ENCODE measurements at places on chromosomes 11 and 22.

DNA sequence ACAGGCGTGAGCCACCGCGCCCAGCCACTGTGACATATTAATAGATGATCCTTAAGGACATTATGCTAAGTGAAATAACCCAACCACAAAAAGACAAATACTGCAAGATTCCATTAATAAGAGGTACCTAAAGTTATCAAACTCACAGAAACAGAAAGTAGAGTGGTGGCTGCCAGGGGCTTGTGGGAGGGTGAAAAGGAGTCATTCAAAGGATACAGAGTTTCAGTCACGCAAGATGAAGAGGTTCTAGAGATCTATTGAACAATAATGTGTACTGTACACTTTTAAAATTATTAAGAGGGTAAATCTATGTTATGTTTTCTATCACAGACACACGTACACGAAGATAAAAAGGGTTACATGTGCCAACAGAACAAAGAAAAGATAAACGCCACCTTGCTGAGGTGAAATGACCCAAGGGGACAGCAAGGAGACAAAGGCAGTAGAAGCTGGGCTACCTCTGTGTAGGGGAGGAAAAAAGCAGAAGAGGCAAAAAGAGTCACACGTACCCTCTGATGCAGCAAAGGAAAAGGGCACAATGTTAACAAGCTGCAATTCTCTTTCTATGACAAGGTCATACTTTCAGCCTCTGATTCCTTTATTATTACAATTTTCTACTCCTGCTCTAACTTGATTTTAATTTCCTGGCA is 65.3 kb downstream of the AMBRA1 start:
- DNase-seq: no peak

DNA sequence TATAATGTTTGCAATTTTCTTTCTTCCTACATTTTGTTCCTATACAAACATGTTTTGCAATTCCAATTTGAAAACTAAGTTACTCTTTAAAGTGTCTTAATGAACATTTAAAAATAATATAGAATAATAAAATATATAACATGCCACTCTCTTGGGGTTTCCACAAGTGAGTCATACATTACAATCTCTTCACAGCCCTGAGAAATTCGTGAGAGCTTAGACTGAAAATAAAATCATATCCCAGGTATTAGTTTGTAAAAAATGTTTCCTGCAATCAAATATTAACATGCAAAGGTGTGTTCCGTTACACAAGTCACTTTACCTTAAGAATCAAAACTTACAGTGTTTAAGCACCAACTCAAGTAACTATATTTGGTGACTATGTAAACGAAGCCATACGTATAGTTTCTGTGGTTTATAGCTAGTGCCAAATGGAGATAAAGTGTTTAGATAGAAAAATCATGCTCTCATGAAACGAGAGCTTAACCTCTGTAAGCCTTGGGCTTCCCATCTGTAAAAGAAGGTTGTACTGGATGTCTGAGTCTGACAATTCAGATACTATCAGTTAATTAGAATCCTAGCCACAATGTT is 253.6 kb upstream of the ANO3 start:
- DNase-seq: no peak

- DNase-seq: no peak
Measured at GRCh38 chr11:74035264-74035663, 26.4 kb upstream of the UCP3 start.

DNA sequence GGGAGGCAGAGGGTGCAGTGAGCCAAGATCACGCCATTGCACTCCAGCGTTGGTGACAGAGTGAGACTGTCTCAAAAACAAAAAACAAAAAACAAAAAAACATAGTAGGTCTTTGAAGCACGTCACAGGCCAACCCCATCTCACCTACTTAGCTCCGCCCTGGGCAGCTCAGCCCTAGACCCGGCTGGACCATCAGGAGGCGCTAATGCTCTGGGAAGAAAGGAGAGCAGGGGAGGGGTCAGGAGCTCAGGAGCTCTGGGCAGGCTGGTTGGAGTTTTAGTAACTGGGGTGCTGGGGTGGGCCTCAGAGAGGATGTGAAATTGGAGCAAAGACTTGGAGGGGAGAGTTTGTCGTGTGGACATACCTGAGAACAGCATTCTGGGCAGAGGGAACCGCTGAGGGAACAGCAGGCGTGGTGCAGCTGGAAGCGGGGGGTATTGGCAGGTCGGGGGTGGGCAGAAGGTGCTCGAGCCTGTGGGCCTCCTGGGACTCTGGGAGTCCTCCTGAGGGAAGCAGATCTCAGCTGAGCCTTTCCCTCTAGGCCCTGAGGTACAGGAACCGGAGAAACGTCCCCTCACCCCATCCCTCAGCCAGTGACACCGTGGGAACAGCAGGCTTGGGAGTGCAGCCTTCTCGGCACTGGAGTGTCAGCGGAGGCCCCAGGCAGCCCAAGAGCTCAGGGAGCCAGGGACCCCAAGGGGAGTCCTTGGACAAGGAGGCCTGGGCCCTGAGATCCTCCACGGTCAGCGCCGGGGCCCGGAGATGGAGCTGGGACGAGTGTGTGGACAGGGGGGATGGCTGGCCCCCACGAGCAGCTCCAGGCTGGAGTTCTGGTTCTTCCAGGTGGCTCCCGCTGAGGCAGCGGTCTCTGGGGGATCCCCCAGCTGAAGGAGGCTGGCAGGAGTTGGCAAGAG is 2.2 kb upstream of the RPS6KA4 start:
- peak; percentile 43 for DNase-seq

DNA sequence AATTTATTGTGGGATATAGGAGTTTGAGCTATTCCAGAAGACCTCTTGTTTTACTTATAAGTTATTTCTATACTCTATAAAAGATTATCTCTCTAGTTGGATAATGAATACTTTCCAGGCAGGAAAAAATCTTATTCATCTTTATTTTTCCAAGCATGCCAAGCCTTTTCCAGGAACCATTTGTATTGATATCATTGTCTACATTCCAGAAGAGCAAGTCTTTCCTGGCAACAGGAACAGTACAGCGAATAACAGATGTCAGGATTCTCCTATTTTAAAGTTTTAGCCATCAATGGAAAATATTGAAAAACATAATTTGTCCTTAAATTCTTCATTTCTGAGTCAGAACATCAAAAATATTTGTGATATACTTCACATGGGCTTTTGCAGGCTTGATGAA is 5.2 kb upstream of the NXPE1 start:
- no peak for DNase-seq

GRCh38 chr11:133710681-133711240 is 134.6 kb downstream of the SPATA19 start:
- no peak for DNase-seq

DNA sequence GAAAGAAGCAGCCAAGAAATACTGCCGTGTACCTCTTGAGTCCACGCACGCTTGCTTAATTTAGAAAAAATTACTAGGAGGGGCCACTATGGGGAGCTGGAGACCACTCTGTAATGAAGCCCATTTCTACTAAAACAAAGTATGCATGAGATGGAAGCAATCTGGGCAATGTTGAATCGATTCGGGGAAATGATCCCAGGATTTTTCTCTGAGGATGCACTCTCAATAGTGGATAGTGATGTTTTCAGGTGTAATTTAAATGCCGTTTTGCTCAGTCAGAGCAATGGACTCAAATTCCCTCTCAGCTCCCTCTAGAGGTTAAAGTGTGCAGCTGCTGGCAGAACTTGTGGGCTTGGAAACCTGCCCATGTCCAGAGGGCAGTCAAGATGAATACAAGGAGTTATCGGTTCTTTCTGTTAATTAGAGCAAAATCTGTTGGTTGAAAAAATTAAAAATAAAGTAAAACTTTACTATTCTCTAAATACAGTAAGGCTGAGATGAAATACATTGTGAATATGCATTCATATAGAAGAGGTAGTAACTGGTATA is 64.1 kb downstream of the ME3 start:
- DNase-seq: peak; percentile 79

DNA sequence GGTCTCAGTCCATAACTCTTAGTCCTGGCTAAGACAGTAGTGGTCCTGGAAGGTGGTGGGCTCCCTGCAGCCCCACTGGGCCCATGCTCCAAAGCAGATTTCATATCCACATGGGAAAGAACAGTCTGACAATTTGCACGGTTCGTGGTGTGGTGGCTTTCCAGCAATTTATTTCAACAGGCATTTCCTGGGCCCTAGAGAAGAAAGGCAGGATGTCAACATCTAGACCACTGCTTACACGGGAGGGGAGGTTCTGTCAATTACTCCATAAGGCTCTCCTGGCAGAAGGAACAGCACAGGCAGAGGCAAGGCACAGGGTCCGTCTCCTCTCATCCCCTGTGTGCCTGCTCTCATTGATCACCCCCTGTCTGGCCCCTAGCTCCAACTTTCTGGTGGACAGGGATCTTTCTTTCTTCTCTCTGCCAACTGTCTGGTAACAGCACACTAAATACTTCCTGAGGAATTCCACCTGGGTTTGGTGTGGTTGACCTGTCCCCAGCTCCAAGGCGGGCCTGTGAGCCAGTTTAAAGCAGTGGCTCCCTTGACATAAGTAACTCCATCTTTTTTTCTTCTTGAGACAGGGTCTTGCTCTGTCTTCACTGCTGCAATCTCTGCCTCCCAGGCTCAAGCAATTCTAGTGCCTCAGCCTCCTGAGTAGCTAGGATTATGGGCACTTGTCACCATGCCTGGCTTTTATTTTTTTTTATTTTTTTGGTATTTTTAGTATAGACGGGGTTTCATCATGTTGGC is 5.1 kb upstream of the A4GALT start:
- DNase-seq: peak; percentile 34

All from fibroblast of villous mesenchyme (primary cell).